ACHN (cell line): ENCODE measurements at places on chromosomes 2 and 18.
A peak's percentile ranks its signal among the peaks of the same experiment; 100 is the strongest.

GRCh38 chr2:121196132-121196848 lies 88.7 kb downstream of the TFCP2L1 start:
- DNase-seq = no peak

GRCh38 chr2:29920130-29920577 lies 1.2 kb downstream of the ALK start:
- peak; percentile 58 for DNase-seq

GRCh38 chr2:176415937-176416499 lies 146.8 kb downstream of the MTX2 start:
- no peak for DNase-seq

- no peak for DNase-seq
Observed at GRCh38 chr2:197184959-197185586, 125.5 kb downstream of the ANKRD44 start.

DNA sequence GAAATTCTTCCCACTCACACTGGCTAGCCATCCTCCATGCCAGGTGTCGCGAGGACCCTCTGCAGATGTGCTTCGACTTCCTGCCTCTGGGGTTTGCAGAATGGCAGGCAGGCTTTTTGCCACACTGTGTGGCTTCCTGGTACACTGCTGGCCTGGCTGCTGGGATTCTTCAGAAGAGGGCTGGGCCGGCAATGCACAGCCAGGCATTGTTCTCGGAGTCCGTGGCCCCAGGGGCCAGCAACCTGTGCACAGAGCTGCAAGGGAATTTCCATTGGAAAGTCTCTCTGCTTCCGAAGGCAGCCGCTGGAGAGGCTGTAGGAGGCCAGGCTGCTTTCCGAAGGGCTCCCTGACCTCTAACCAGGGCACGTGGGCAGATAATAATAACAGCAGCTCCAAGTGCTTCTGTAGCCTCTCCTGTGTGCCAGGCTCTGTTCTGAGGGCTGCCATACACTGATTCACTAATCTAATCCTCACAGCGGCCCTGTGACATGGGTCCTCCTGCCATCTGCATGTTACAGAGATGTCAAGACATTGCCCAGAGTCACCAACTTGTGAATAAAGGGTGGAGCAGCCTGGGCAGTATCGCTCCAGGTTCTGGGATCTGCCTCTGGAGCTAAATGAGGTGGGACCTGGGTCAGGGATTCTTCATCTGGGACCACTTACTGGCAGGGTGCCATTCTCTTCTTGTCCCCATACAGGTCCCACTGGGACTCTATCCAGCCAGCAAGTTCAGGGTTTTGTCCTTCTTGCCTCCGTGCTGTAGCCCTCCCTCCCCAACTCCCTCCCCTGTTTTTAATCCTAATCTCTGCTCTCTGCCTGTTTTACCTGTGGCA lies 5.0 kb downstream of the LDLRAD4 start:
- no peak for DNase-seq

- DNase-seq = no peak
Observed at GRCh38 chr2:168165985-168166901, 81.2 kb downstream of the STK39 start.

GRCh38 chr2:160952464-160953254 lies 207.6 kb upstream of the TANK start:
- DNase-seq = no peak

DNA sequence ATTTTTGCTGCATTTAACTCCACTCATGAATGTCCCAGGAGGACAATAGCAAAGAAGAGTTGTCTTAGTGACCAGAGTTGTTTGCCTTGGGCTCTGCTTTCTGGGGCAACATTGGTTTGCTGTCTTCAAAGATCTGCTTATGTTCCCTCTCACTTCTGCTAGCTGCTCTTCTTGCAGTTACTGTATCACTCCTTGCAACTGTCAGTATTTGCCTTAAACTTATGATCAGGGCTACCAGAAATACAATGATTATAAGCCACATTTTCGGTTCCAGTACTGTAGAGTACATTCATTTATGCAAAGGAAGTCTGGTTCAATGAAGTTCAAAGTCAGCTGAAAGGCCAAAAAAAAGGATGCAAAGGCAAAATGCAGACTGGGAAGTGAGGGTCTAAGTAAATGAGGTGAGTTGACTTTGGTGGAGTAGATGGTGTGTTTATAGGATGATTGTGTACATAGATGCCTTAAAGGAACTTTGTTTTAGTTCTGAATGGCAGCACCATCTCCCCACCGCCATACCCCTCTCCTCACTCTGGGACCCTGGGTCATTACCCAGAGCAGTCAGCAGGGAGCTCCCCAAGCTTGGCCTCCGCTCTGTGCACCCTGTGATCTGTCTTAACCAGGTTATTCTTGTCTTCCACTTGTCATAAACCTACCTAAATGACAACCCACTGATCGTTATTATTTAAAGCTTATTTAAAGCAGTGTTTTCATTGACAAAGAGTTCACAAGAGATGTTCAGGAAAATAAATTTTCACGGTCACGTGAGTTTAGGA lies 236.0 kb downstream of the DOK6 start:
- DNase-seq = no peak

DNA sequence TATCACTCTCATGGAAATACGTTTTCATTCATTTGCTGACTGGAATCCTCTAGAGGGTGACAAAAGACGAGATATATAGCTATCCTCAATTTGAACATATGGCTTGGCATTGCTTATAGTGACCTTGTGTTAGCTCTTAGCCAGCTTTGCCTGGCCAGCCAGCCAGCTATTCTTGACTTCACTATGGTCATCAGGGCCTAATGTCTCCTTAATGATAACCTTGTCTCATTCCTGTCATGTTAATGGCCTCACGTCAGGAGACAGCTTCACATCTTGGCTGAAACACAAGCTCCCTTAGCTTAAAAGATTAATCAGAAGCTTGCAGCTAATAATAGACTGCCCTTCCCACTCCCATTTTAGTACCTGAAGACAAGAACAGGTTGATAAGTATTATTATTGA lies 1517.5 kb upstream of the PIK3C3 start:
- no peak for DNase-seq

GRCh38 chr2:47460766-47461165 lies 57.8 kb downstream of the MSH2 start:
- no peak for DNase-seq

DNA sequence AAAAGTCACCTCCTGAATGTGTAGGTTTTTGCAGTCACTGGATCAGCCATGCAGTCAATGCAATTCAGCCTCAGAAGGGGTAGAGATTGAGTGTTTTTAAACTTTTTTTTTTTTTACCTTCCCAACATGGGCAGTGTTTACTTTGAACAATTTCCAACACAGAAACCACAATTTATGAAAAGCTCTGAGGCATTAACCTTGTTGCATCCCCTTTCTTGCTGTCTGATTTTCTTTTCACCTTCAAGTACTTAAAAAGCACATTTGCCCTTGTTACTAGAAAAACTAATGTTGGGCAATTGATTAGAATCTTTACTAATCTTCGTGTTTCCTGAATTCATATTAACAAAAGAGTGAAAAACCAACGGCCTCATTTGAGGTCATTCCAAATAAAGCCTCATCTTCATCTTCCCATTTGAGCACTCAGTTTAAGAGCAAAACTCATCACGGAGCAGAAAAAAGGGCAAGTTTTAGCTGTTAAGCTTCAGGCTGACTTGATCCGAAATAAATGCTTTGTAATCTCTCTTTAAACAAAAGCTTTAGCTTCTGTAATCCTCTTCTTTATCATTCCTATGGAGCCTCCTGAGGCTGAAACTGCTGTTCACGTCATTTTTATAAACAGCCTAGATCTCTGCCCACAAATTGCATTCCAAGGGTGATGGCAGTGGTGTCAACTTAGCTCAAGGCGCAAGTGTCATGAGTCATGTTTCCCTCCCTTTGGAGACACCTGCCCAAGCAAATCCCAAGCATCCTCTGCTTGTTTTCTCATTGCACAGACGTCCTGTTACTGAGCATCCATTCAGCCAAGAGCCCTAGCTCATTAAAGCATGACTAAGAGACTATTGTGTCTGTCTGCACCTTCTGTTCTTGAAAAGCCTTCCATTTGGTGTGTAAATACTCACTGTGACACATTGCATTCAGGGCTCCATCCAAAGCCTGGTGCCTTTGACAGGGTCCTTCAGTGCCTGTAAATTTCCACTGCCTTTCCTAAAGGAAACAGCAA lies 107.7 kb downstream of the HNMT start:
- no peak for DNase-seq

DNA sequence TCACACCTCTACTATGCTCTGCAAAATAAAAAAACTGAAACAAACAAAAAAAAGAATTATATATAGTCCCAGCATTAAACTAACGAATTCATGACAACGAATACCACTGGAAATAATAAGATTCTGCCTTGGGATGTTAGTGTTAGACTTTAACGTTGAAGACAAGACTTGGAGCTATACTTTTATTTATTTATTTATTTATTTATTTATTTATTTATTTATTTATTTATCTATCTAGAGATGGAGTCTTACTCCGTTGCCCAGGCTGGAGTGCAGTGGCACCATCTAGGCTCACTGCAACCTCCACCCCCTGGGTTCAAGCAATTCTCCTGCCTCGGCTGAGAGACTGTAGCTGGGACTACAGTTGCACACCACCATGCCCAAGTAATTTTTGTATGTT lies 27.2 kb upstream of the PAPOLG start:
- no peak for DNase-seq

GRCh38 chr2:127626175-127626574 lies 19.8 kb upstream of the GPR17 start:
- no peak for DNase-seq

GRCh38 chr2:72576861-72577260 lies 249.0 kb downstream of the EXOC6B start:
- DNase-seq = no peak

GRCh38 chr2:85551698-85552678 lies 9.3 kb downstream of the GGCX start:
- peak; percentile 79 for DNase-seq

- no peak for DNase-seq
Observed at GRCh38 chr2:199092419-199092818, 365.3 kb downstream of the SATB2 start.

GRCh38 chr2:72940786-72941185 lies 23.5 kb downstream of the EMX1 start:
- DNase-seq = no peak

GRCh38 chr2:105778080-105778607 lies 33.4 kb downstream of the NCK2 start:
- no peak for DNase-seq

DNA sequence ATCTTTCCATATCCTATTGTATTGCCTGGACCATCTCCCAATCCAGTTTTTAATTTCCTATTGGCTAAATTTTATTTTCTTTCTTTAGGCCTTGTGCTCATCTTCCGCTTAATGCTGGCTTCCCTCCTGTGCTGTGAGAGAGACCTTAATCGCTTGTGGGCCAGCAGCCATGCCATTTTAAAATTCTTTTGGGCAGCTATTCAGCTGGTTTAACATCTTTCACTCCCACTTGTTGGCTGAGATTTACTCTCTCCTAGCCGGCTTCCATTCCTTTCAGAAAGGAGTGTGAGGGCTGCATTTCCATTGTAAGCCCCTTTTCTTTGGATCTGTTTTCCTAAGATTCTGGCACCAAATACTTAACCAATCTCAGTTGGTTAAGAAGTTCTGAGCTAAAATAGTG lies 140.9 kb upstream of the RASGRP3 start:
- DNase-seq = no peak

- DNase-seq = peak; percentile 78
Observed at GRCh38 chr2:176111309-176111663, 4.2 kb downstream of the HOXD11 start.

GRCh38 chr2:71606244-71606643 lies 152.9 kb downstream of the DYSF start:
- DNase-seq = no peak

DNA sequence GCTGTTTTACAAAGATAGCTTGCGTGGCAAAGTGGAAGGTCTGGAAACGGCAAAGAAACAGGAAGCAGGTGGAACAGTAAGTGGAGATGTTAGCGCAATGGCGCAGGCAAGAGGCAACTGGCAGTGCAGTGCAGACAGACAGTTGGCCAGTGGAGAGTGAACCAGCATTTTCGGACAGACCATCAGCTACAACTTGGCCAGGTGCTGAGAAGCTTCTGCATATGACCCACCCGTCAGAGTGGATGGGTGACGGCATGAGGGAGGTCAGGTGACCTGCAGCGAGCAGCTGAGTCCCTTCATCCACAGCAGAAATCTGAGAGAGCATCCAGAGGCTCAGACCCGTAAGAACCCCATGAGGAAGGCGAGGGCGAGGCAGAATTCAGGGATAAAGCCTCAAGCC lies 33.8 kb downstream of the NPC1 start:
- no peak for DNase-seq

GRCh38 chr2:23199115-23199918 lies 185.7 kb upstream of the KLHL29 start:
- peak; percentile 48 for DNase-seq
